NCI-H2081 treated with DMSO at 0.1 percent for 48 hours (cell line): ENCODE measurements at places on chromosomes 5 and 9.

GRCh38 chr9:18526685-18527084 is 52.7 kb downstream of the ADAMTSL1 start:
- no peak for DNase-seq

- DNase-seq: no peak
Measured at GRCh38 chr9:110125207-110125751, 82.7 kb downstream of the C9orf152 start.

GRCh38 chr9:83596899-83597504 is 25.9 kb upstream of the IDNK start:
- no peak for DNase-seq

GRCh38 chr5:71587766-71588532 is 809 bp downstream of the MCCC2 start:
- no peak for DNase-seq

- no peak for DNase-seq
Measured at GRCh38 chr9:134935056-134935640, 17.4 kb upstream of the FCN1 start.

GRCh38 chr9:76417394-76417793 is 23.2 kb upstream of the RFK start:
- no peak for DNase-seq

- DNase-seq: no peak
Measured at GRCh38 chr5:155049569-155050383, 36.2 kb downstream of the KIF4B start.

GRCh38 chr9:116234081-116234480 is 80.5 kb downstream of the PAPPA start:
- no peak for DNase-seq

DNA sequence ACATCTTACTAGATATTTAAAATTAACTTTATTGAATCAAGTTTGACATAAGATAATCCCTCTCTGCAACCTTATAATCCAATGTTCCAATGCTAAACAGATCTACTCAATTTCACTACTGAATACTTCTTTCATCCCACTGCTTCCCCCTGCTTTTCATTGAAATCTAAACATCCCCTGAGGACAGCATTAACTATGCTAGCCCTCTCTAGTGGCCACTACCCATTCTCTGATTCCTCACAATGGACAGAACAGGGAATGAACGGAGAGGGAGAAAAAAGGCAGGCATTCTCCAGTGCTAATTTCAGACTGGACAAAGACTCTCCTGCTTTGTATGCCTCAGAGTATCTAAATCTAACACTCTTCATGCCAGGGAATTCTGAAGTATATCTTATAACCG is 54.3 kb upstream of the RGS7BP start:
- DNase-seq: no peak

DNA sequence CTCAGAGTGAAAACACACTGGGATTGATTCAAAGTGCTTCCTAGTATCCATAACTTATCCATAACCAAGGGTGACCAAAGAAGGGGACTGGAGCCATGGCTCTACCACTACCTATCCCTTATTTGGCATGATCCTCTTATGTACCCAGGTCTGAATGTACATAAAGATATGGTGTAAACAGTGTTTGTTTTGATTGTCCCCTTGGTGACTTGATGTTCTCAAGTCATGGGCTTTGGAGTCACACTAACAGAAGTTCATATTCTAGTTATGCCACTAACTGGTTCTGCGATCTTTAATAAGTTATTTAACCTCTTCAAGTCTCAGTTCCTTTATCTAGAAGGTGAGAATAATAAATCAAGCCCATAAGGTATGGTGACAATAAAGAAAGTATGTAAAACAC is 283.4 kb upstream of the PTGER4 start:
- DNase-seq: no peak

DNA sequence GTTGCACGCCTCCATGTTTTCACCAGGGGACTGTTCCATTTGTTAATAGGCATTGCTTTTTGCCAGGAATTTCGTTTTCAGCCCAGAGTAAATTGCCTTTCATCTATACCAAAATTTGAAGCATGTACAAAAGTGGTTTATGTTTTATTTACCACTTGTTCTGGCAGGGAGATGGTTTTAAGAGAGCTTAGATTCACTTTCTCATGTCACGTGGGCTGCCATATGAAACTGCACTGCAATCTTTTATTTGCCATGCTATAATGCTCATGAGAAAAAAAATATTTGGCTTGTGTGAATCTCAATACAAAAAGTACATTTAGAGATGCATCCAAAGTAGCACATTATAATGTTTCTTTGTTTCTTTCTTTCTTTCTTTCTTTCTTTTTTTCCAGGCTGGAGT is 284.1 kb upstream of the GRIA1 start:
- DNase-seq: no peak

- DNase-seq: peak; percentile 53
Measured at GRCh38 chr9:4366591-4367330, 66.9 kb upstream of the GLIS3 start.

DNA sequence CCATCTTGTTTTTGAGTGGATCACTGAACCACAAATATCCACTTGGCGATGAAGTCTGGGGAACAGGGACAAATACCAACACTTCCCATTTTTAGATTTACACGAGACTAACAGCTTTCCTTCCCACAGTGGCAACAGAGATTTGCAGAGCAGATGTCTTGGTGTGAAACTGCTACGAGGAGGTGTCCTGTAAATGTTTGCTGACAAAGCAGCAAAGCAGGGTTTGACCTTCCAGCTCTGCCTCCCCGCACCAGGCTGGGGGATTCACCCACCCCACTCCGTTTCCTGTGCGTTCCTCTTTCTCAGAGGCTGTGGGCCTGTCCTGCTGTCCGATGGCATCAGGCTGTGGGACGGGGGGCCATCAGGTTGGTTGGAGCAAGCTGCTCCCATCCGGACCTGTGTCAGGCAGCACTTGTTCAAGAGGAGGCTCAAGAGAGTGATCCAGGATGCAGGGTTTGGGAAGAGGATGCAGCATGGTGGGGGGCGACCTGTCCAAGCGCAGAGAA is 693 bp upstream of the RGS3 start:
- no peak for DNase-seq

GRCh38 chr9:78424299-78424698 is 127.4 kb downstream of the PSAT1 start:
- no peak for DNase-seq

DNA sequence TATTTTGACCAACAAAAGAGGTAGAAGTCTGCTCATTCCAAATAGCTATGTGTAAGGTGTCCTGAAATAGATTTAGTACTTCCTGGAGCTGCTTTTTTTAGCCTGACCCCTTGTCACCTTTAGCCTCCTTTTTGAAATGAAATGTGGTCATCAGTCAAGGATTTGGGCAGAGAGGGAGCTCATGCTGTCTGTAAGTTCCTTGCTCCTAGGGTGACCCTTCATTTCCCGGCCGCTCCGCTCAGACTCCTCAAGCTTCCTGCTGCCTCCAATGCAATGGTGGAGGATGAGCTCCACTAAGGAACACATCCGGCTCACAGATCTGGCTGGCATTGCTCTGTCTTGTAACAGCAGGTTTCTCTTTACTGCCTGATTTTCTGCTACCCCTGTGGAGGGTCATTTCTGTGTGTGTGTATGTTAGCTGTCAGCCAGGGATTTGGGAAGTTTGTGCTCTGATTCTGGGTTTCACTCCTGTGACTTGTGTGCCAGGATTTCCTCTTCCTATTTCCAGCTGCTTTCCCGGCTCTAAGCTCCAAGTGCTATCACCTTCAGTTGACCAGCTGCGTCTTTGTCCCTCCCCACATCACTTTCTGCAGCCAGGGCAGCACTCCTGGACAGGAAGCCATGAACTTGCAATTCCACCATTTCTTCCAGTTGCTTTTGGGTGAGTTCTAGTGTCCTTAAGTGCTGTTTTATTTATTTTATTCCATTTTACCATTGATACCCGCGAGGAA is 265.9 kb downstream of the ICE1 start:
- no peak for DNase-seq

DNA sequence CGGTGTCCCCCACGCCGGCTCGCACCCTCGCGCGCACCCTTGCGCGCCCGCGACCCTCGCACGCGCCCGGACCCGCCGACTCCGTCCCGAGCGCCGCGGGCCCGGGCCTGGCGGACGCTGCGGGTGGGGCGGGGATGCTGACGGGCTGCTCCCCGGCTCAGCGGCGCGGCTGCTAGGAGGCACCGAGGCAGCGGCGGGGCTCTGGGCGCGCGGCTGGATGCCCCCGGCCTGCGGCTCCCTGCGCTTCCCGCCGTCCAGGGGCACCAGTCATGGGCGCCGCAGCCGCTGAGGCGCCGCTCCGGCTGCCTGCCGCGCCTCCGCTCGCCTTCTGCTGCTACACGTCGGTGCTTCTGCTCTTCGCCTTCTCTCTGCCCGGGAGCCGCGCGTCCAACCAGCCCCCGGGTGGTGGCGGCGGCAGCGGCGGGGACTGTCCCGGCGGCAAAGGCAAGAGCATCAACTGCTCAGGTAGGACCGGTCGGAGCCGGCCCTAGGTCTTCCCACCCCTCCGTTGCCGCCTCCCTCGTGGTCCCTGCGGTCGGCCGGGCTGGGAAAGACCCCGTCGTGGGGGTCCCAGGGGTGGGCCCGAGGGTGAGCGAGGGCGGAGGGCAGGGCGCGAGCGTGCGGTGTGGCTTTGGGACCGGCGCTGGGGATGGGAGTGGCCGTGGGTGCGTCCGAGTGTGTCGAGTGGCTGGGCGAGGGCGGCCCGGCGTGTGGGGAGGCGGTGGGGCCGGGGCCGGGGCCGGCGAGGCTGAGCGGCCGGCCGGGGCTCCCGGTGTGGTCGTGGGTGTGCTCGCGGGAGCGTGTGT is 530 bp downstream of the TMEFF1 start:
- no peak for DNase-seq

DNA sequence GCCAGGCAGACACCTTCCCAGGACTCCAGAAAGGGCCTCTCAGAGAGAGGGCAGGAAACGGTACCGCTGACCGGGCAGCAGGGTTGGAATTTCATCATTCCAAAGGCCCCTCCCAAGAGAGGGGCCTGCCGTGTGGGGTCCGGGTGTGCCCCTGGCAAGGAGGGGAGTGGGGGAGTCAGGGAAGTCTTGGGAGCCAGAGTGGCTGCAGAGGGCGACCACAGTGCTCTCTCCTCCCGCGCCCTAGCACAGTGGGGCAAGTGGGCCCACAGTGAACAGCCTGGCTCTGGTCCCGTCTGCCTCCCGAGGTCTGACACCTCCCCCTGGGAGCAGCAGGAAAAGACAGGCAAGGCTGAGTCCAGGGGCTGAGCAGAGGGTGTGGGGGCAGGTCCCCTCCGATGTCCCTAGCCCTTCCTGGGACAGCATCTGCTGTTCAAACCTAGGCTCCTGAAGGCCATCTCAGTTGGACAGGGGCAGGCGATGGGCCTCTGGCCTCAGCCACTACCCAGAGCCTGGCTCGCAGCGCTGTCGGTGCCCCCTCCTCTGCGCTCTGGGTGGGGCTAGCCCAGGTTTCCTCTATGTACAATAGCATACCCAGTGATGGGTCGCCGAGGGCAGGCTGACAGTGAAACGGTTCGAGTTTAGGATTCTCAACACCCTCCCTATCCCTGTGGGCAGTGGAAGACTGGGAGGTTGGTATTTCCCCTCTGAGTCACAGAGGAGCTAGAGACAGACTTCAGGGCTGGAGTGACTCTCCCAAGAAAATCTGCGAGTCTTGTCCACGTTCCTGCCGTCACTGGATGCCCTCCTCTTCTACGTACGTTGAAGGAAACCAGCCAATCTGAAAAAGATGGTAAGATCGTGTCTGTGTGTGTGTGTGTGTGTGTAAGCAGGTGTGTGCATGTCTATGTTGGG is 25.4 kb upstream of the SARDH start:
- DNase-seq: no peak

DNA sequence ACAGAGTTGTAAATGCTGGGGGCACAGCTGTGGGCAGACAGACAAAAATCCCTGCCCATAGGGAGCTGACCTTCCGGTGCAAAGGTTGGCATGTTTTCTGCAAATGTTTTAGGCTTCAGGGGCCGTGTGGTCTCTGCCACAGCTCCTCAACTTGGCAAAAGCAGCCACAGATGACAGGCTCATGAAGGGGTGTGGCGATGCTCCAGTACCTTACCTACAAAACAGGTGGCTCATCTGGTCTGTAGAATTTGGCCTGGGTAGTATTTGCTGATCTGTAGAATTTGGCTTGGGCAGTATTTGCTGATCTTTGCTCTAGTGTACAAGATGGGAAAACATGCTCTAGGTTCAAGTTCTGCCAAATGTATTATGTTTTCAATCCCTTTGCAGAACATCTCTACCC is 283.9 kb downstream of the GADD45G start:
- no peak for DNase-seq

- DNase-seq: no peak
Measured at GRCh38 chr9:127123064-127123890, 842 bp upstream of the ANGPTL2 start.

GRCh38 chr5:157540124-157540523 is 35.5 kb downstream of the ADAM19 start:
- no peak for DNase-seq

DNA sequence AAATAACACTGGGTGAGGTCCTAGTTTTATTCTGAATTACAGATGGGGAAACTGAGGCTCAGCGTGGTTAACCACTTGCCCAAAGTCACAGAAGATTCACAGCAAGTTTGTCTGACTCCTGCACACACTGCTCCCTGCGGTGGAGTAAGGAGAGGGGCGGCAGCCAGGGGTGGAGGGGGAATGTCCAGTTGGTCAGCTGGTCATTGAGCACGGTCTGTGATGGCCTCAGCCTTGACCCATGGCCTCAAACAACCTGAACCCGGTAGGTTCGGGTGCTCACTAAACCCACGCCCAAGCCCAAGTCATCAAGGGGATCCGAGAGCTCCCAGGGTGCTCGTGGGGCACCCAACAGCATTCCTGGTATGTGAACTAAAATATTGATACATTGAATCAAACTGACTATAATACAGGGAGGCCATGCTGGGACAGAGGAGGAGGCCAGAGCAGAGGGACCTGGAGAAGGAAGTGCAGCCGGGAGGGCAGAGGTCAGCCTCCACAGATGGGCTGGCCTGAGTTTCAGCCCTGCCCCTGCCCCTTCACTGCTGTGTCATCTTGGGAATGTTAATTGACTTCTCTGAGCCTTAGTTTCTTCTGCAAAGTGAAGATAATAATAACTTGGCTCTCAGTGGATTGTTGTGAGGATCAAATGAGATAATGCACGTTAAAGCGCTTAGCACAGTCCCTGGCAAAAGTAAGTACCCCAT is 3.6 kb upstream of the IL17B start:
- DNase-seq: no peak

DNA sequence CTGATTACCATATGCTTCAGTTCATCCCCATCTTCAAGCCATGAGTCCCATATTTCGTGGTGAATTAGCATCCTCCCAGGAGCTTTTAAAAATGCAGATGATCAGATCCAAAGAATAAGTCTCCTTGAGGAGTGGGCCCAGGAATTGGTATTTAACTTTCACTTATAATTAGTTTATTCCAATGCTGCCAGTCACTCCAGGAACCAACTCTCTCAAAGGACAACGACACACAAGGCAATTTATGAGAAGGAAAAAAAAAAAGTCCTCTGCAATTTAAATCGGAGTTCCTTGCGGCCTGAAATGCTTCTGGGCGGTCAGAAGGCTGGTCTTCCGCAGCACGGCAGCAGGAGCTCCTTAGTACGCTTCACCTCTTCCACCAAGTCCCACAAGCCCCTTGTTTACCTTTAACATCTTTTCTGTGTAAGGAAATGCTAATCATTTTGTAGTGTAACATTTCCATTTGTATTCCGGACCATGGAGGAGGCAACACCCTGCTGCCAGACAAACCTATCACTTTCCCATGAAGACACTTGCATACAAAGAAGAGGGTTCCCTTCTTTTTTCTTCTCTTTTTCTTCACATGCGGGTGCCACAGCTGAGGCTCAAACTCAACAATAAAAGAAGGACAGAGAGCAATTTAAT is 16.3 kb upstream of the KCNV2 start:
- DNase-seq: no peak
